ENCODE measurements at places on chromosomes 11 and 22.

- peak; percentile 56 for DNase-seq
Measured at GRCh38 chr11:13462311-13462900, 616 bp downstream of the BTBD10 start.

GRCh38 chr11:132601875-132602274, 930.4 kb downstream of the OPCML start:
- no peak for DNase-seq

DNA sequence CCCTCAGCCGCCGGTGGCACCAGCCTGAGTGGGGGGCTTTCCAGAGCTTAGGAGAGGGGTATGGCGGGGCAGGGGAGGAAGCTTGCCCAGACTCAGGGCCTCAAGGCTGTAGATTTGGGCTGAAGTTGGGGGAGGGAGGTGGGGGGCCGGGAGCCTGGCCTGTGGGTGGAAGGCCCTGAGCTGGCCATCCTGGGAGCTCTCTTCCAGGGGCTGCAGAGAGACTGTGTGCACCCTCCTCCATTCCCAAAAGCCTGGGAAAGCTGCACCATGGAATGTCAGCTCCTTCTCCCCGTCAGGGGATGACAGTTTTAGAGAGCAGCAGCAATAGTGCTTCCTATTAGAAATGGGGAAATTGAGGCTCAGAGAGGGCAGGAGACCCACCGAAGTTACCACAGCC, 1.0 kb downstream of the SYT12 start:
- no peak for DNase-seq

DNA sequence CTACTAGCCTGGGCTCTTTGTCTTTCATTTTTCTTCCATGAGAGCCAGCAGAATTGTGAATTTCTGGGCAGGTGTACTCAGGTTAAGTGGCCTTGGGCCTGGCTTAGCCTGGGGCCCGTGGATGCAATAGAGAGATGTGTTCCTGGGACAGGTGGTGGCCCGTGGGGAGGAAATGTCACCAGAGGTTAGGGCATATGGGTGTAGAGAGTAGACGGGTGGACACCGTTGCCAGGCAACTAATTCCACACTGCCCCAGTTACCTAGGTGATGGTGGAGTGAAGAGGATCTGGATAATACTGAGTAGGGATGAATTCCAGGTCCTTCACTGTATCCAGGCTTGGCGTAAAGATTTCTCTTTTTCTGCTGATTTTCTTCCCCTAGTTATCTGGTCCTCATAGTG, 175.0 kb downstream of the INSC start:
- no peak for DNase-seq

GRCh38 chr22:49203859-49204598, 623.6 kb downstream of the BRD1 start:
- no peak for DNase-seq

DNA sequence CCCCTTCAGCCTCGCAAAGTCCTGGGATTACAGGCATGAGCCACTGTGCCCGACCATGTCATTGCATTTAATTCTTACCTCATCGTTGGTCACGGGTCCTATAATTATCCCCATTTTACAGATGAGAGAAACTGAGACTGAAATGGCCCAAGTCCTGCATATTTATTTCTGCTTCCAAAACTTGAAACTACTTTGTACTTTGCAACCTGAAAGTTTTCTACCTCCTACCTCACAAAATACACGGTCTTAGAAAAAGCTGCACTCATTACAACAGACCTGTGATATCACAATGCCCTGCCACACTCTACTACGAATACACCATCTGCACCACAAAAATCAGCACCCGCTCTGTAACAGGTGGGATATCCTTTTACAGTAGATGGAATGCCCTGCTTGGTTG, 189.1 kb downstream of the ADAMTS15 start:
- no peak for DNase-seq

- DNase-seq = no peak
Measured at GRCh38 chr22:47944941-47945340, 1182.5 kb downstream of the TBC1D22A start.

DNA sequence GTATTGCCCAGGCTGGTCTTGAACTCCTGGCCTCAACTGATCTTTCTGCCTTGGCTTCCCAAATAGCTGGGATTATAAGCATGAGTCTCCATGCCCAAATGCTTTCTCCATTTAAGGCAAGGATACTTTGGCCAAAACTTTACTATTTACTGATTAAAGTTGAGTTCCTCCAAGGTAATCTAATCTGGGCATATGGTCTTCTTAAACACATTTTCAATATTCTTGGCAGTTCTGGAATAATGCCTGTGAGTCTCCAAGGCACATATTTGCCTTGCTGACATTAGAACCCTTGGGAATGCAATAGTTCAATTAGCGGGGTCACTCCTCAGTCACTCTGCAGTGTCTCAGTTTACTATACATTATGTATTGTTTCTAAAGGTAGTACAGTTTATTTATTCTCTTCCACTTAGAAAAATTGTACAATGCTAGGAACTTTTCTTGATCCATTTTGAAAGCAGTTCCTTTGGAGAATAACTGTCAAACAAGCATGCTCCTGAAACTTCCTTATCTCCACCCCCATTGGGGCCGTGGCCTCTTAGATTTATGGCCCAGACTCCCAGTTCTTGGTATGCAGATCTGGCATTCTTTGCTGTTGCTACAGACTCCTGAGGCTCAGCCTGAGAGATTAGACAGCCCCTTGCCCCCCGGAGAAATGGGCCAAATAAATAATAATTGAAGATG, 13.1 kb upstream of the RAB38 start:
- no peak for DNase-seq

DNA sequence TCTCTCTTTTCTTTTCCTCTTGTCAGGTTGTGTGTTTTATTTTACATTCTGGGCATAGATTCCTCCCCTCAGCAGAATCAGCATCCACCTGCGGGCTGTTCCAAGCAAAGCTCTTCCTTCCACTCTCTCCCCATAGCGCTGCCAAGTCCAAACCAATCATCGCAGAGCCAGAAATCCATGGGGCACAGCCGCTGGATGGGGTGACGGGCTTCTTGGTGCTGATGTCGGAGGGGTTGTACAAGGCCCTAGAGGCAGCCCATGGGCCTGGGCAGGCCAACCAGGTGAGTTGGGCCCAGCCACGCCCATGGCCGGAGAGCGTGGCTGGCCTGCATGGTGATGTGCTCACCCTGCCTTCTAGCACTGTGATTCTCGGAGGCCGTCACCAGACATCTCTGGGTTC, 22.1 kb downstream of the TAB1 start:
- no peak for DNase-seq

GRCh38 chr11:77467233-77467632, 6.7 kb downstream of the PAK1 start:
- peak; percentile 42 for DNase-seq

DNA sequence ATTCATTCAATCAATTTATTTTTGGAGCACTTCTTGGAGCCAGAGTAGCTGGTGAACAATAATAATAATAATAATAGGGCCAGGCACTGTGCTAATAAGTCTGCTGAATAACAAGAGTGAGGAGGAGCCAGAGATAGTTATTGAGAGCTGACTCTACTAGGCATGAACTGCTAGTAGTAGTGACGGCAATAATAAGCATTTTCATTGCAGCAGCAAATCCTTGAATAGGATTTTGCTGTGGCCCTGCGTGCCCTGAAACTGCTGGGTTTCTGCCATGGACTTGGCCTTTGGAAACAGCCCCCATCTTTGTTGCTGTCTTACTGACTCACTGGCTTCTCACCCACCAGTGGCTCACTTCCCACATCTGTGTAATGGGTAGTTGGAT, 545.9 kb downstream of the MIAT start:
- no peak for DNase-seq

GRCh38 chr22:23744001-23744400, 6.9 kb downstream of the ZNF70 start:
- DNase-seq = no peak

DNA sequence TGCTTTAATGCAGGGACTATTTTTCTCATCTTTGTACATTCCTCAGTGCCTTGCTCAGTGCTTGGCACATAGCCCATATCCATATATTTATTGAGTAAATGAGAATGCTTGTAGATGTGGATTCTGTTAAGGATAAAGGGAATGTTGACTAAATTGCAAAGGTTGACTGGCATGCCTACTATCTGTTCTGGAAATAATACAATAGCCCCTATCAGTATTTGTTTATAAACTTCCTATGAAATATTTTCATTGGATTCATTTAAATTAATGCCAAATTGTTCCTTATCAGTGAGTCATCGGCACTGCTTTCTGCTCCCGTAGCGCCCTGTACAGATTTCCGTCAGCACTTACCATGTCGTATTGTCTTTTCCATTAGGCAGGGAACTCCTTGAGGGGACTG, 8.0 kb downstream of the RNF121 start:
- DNase-seq = no peak

DNA sequence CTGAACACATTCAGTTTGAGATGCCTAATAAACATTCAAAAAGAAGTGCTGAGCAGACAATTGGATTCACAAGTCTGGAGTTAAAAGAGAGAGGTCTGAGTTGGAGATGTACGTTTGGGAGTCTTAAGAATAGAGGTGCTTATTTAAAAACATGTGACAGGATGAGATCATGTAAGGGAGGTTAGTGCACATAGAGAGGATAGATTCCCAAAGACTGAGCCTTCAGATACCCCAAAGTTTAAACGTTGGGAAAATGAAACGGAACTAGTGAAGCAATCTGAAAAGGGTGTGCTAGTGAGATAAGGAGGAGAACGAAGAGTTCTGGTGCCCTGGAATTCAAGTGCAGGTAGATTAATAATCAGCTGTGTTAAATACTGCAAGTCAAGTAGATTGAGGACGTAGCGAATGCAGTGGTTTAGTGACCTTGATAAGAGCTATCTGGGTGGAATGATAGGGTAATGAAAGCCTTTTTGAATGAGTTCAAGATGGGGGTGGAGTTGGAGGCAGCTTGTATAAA, 63.7 kb downstream of the HIPK3 start:
- DNase-seq = no peak

- DNase-seq = no peak
Measured at GRCh38 chr11:117189191-117189940, 9.8 kb upstream of the TAGLN start.
